ENCODE measurements at places on chromosomes 11 and 22.

GRCh38 chr11:65503949-65504673, 5.3 kb downstream of the MALAT1 start:
- DNase-seq, result peak; percentile 73

DNA sequence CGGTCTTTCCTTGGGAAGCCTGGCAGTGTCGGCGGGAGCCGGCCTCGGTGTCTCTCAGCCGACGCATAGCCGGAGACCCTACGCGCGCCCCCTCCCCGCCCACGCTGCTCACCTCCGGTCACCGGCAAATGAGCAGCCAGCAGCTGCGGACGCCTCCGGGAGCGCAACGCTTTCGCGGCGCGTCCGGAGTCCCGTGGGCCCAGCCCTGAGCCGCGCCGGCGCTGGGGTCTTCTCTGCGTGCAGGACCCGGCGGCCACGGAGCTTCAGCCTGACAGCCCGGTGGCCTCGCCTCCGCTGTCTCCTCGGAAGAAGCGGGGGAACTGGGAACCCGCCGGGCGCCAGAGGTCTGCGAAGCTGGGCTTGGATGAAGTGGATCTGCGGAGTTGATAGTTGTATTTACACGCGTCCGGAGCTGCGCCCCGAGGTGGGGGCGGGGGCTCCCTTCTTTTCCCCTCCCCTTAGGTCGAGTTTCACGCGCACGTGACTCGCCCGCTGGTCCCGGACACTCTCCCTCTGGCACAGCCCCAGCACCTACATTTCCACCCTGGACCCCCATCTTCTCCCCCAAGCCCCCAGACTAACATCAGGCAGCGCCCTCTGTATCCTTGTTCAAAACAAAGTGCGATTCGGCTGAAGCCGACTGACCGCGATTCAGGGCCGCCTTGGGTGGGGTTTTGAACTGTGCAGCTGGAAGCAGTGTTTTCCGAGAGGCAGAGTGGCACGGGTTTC, at the start of gene SLC43A1:
Gene SLC43A1, minus strand, starts transcription at position 371 of the 729 bp plus-strand sequence. CDS start 1,591 bp downstream, outside the sequence.
- DNase-seq, result peak; percentile 69

DNA sequence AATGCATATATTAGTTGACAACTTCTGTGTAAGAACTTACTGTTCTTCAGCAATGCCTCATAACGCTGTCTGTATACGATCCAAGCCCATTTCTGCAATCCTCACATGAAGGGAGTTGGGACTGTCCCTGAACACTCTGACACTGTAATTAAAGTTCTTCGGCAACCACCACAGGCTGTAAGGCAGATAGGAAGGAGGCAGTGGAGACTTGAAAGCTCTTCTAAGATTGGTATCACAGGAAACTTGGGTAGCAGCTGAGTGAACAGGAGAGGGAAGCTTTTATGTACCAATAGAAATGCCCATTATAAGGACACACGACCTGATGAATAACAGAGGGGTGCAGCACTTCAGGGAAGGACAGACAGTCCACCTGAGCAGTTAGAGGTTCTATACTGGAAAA, 12.0 kb upstream of the GAB2 start:
- DNase-seq, result no peak

- no peak for DNase-seq
Measured at GRCh38 chr22:41931701-41932269, 5.2 kb upstream of the TNFRSF13C start.

DNA sequence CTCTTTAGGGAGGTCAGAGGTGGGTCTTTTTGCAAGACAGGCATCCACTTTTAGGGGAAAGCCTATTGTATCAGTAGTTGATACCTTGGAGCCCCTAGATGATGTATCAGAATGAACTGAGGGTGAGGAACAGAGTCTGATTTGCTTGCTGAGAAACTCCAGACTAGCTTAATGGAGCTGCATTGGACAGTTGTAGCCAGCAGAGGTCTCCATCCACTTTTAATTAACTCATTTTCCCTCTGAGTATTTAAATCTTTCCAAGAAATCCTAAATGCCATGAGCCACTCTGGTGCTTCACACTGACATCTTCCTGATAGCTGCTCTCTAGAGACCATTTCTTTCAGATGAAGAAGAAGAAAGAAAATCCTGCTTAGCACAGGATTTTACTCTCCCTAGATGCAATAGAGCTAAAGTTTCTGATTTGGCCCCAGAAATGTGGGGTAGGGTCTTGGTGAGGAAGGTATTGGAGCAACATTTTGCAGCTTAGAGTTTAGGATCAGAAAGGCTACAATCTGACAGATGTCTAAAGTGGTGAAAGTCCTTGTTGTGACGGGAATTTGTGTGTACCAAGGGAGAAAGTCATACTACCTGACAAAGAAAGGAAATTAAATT, 38.0 kb downstream of the EXT2 start:
- peak; percentile 62 for DNase-seq

GRCh38 chr11:3094223-3094824, 37.1 kb upstream of the CARS1 start:
- DNase-seq, result no peak

GRCh38 chr22:20965104-20965887, 1.8 kb upstream of the AIFM3 start:
- no peak for DNase-seq

- DNase-seq, result no peak
Measured at GRCh38 chr22:48779211-48779643, 1048.4 kb downstream of the BRD1 start.

- DNase-seq, result peak; percentile 1
Measured at GRCh38 chr11:36953976-36954375, 355.9 kb upstream of the RAG2 start.

- no peak for DNase-seq
Measured at GRCh38 chr11:64842851-64843685, 1.4 kb downstream of the CDC42BPG start.

DNA sequence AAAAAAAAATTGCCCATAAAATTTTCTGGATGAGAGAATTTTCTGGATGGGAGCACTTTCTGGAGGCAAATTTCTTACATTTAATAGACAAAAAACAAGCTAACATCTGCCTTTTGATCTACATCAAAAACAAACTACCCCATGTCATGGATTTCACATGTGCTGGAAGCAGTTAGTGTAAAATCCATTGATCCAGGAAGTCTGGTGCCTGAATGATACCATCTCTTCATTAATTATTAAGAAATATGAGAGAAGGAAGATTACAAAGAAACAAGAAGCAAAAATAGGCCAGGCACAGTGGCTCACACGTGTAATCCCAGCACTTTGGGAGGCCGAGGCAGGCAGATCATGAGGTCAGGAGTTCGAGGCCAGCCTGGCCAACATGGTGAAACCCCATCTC, 53.2 kb upstream of the FAM181B start:
- no peak for DNase-seq

DNA sequence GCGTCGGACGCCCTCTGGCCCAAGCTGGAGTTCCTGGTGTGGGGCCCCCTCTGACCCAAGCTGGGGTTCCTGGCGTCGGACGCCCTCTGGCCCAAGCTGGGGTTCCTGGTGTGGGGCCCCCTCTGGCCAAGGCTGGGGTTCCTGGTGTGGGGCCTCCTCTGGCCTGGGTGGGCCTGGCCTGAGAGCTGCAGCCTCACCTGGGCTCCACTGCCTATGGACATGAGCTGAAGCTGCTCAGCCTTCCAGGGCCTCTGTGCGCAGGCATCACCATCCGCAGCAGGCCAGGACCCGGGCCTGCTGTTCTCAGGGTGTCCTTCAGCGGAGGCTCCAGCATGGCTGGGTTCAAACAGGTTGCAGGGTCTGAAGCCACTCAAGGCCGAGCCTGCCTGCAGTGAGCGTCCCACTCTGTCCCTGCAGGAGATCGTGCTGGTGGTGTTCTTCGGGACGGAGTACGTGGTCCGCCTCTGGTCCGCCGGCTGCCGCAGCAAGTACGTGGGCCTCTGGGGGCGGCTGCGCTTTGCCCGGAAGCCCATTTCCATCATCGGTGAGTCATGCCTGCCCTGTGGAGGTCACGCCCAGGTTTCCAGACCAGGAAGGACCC, 125.5 kb downstream of the KCNQ1 start:
- no peak for DNase-seq

DNA sequence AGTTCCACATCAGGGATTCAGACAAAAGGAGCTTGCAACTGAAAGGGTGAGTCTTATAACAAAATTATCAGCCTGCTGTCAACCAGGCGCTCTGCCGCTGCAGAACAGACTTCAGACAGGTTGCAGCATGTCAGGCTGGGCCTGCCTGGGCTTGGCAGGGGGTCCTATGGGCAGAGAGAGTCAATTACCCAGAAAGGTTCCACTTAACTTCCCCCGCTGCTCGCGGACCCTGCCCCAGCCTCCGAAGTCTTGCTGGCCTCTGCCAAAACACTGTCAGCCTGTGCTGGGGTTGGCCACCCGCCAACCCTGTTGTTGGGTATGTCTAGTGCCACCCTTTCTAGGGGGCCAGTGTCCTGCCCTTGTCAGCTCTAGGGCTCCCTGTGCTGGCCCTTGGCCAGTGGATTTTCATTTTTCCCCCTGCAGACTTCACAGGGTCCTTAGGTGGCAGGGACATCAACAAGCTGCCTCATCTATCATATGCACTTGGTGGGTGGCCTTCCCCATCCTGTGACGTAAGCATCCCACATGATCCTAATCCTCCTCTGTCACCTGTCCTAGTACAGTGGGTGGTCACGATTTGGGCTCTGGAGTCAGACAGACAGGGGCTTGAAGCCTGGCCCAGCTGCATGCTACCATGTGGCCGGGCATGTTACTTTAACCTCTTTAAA, 166.5 kb upstream of the CADM1 start:
- no peak for DNase-seq

- DNase-seq, result peak; percentile 72
Measured at GRCh38 chr22:20530368-20531153, 23.2 kb downstream of the MED15 start.

- peak; percentile 32 for DNase-seq
Measured at GRCh38 chr11:125464270-125464662, 31.8 kb downstream of the FEZ1 start.

- DNase-seq, result no peak
Measured at GRCh38 chr22:48580481-48580970, 1247.1 kb downstream of the BRD1 start.

DNA sequence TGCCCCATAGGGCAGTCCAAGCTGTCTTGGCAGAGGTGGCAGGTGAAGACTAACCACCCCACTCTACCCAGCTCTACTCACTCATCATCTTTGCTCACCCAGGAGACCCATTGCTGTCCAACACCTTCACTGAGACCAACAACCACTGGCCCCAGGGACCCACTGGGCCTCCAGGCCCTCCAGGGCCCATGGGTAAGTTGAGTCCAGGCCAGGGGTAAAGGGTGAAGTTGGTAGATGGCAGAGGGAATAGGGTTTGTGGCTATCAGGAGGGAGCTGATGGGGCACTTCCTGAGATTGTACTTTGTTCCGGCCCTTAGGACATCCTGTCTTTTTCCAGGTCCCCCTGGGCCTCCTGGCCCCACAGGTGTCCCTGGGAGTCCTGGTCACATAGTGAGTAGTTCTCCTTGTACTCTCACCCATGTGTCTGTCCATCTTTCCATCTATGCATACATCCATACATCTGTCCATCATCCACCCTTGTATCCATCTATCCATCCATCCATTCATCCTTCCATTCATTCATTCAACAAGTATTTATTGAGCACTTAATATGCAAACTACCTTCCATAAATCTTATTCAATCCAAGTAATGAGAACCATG, 27.7 kb downstream of the EMID1 start:
- DNase-seq, result no peak

GRCh38 chr11:31824879-31825837, 14.0 kb upstream of the PAX6 start:
- no peak for DNase-seq

DNA sequence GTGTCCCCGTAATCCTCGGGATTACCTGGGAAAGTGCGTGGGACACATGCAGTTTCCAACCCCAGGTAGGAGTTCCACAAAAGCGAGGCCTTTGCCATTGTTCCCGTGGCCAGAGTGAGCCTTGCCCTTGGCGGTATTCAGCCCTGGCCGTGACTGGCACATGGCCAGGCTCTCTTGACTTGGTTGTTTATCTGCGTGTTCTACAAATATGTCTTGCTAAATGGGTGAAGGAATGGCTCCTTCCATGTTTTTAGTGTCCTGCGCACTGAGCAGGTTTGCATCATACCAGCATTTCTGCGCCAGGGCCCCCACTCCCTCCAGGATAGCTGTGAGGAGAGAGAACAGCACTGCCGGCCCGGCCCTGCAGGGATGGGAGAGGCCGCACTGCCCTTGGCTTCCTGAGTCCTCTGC, 20.0 kb downstream of the POLR3H start:
- DNase-seq, result no peak

GRCh38 chr22:19762568-19763457, 2.2 kb downstream of the TBX1 start:
- DNase-seq, result no peak

Data from astrocyte of the spinal cord (primary cell).